Hematopoietic multipotent progenitor cell (in vitro differentiated cells): ENCODE measurements at places on chromosomes 4 and X. TPM values are rescaled to one million over a fixed set of nuclear protein-coding genes. Genes with fewer than 3 reads are reported as not detected.

Gene MUC7
- not detected for total RNA-seq

DNA sequence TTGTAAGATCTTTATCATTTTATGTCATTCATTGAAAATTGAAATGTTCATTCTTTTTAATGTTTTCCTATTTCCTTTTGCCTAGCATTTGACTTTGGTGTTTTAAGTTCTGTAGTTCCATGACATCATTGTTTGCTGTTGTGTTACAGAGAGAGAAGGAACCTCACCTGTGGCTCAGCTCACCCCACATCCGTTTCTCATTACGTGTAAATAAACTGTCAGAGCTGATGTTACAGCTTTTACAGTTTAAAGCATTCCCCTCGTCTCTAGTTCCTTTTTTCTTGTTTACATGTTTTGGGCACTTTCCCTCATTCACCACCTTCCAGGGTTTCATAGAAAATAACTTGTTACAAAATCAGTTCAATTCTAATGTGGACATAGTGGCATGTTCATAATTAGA, 137.2 kb downstream of the FNIP2 start:
- DNase-seq, result peak; percentile 52

- DNase-seq, result no peak
Measured at GRCh38 chr4:152585023-152585441, 49.1 kb upstream of the FBXW7 start.

Gene CASK
- 4.3 TPM for total RNA-seq
